ENCODE measurements at places on chromosomes 3 and 15.

GRCh38 chr15:74196175-74196574, 6.4 kb downstream of the STRA6 start:
- DNase-seq, result peak; percentile 20

DNA sequence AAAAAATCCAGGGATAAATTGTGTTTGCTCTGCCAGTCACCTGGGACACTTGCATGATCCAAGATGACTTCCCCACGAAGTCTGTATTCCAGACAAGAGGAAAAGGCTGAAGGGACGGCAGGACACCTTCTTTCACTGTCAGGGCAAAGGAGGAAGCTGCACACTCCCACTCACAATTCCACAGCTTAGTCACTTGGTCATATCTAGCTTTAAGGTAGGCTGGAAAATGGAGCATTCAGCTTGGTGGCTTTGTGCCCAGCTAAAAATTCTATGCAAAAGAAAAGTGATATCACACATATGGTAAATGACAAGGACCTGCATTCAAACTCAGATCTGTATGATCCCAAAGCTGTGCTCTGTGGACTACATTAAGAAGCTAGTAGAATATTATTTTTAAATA, 109.2 kb upstream of the TPM1 start:
- no peak for DNase-seq

DNA sequence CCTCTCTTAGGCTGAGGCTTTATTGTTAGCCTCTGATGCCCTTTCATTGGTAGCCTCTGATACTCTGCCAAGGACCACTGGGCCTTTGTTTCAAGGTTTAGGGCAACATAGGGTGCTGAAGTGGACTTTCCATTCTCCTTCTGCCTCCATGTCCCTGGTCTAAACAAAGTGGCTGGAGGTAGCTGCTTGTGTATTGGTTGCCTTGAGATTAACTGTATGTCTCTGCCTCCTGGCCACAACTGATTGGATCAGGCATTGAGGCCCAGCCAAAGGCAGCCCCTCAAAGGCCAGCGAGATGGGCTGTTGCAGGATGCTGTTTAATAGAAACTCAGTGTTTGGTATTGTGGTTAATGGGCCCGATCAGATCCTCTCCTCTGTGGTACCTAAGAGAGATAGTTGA, 77.9 kb upstream of the PRR23C start:
- no peak for DNase-seq

DNA sequence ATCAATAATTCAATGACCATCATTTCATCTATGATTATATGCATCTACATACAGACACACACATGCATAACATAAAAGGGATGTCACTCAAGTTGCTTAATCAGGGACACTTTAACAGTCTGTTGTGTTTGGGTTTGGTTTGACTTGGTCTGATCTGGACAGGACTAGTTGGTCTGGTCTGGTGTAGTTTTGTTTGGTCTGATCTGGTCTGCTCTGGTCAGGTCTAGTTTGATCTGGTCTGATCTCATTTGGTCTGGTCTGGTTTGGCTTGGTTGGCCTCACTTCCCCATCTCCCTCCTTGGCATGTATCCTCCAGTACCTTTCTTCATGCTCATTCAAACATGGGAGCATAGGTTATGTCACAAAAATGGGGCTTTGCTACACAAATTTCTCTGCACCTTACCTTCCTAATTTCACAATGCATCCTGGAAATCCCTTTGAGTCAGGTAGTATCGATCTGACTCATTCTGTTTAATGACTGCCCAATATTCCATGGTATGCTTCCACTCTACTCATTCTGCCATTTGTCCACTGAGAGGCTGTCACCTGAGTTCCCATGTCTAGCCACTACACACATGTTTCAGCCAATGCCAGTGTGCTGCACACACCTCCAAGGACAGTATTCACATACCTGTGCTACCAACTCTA, 73.0 kb upstream of the TPM1 start:
- DNase-seq, result no peak

DNA sequence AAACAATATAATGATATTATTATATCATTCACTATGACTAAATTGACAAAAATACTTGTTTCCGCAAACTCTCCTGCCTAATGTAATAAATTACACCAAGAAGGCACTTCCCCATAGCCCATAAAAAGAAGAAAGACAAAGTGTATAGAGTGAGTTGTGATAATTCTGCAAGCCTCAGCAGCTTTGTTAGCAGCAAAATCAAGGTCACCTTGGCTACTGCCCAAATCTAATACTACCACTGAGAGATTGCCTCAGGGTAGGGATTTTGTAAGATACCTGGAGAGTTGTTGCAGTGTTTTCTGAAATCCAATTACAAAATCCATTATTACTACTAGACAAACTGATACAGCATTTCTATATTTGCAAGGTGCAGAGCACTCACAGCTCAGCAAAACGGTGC, 503.5 kb downstream of the FGF12 start:
- DNase-seq, result no peak

GRCh38 chr3:58575971-58576652, 1.1 kb downstream of the FAM107A start:
- peak; percentile 22 for DNase-seq

- no peak for DNase-seq
Measured at GRCh38 chr3:38595393-38595792, 54.1 kb downstream of the SCN5A start.
